Activated naive CD4-positive, alpha-beta T cell treated with anti-CD3 and anti-CD28 coated beads, Interleukin-2, amount 10 ng/mL, durations not matched to agents 5 hours and 36 hours (primary cell): ENCODE measurements at places on chromosomes 2 and 18. TPM values are rescaled to one million over a fixed set of nuclear protein-coding genes. Genes with fewer than 3 reads are reported as not detected.

HOXD8 gene
- not detected for total RNA-seq

FEZ2 gene
- total RNA-seq, result 17.2 TPM

DAW1 gene
- total RNA-seq, result not detected

UGT1A1 gene
- total RNA-seq, result not detected

ACVR1C gene
- 1.8 TPM for total RNA-seq

ZNF532 gene
- total RNA-seq, result 1.4 TPM

TRIP12 gene
- total RNA-seq, result 203 TPM

HOXD3 gene
- total RNA-seq, result not detected

CD8B2 gene
- 0.05 TPM for total RNA-seq

MBD5 gene
- total RNA-seq, result 35.0 TPM

ARHGAP28 gene
- not detected for total RNA-seq

DYNAP gene
- not detected for total RNA-seq
